Fibroblast of pulmonary artery (primary cell): ENCODE measurements at places on chromosomes 13 and 19.
A peak's percentile ranks its signal among the peaks of the same experiment; 100 is the strongest.

DNA sequence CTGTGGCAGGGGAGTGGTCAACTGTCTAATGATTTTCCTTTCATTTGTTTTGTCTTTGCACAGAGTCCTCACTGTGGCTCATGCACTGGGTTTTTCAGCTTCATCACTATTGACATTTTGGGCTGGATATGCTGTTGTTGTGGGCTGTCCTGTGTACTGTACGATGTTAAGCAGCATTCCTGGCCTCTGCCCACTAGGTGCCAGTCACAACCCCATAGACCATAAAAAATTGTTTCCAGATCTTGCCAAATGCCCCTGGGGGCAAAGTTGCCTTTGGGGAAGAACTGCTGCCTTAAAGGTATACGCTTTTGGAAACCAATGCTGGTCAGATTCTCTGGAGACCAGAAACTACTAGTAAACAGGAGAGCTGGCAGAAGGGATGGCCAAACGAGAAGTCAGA is 310.4 kb downstream of the SPRY2 start:
- DNase-seq, result peak; percentile 44

DNA sequence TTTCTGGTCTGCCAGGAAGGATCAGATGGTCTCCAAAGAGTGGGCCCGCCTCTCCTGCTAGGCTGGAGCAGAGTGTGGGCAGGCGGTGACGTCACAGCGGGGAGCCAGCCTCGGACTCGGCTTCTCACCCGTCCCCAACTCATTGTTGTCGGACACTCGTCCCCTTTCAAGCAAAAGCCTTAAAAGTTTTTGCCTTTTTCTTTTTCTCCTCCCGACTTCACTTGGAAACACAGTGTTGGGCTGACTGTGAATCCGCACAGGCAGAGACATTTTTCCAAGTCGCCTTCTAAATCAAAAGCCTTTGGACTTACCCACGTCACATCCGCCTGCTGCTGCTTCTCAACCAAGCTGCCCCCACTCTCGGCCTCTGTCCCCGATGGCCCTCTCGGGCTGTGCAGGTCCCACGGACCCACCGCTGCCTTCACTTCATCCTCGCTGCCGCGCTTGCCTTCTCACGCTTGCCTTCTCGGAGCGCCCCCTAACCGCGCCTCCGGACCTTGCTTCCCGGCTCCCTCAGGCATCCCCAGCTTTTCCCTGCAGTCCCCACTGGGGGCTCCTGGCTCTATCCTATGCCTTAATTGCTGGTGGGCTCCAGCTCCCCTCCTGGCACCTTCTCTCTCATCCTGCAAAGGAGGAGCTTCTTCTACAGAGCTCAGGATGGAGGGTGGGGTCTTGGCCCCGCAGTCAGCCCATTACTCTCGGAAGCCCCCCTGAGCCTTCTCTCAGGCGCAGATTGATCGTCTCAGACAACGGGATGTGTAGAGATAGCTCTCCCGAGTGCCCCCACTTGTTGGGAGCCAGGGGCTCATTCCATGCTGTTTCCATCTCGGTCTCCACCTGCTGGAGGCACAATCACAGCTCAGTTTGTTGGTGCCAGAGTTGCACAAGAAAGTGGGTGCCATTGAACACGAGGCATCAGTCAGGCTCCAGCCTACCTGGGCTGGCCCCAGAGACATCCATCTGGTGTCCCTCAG is 3.9 kb upstream of the ZNF135 start:
- peak; percentile 12 for DNase-seq

DNA sequence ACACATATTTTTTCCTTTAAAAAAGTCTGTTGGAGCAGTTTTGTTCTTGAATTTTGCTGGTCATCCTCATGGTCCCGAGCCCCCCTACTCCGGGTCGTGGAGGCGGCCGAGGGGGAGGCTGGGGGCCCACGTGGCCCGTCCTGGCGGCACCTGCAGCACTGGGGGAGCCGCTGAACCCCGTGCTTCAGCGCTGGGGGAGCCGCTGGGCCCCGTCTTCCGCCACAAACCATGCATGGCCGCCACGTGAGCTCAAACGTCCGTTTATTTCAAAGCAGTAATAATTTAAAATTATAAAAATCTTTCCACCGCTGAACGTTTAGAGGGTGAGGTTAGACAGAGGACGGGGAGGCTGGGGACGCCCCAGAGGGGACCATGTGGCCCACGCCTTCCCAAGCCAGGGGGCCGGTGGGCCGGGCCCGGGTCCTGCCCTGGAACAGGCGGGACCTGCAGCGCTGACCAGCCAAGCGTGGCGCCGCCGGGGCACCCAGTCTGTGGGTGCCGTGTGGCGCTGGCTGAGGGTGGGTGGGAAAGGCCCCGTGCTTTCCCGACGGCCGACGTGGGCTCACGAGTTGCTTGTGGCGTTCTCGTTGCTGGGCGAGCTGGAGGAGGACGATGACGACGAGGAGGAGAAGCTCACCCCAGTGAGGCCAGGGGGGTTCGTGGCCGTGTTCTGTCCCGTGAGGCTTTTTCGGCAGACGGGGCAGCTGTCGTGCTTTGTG is 8.0 kb downstream of the FGF22 start:
- DNase-seq, result no peak

DNA sequence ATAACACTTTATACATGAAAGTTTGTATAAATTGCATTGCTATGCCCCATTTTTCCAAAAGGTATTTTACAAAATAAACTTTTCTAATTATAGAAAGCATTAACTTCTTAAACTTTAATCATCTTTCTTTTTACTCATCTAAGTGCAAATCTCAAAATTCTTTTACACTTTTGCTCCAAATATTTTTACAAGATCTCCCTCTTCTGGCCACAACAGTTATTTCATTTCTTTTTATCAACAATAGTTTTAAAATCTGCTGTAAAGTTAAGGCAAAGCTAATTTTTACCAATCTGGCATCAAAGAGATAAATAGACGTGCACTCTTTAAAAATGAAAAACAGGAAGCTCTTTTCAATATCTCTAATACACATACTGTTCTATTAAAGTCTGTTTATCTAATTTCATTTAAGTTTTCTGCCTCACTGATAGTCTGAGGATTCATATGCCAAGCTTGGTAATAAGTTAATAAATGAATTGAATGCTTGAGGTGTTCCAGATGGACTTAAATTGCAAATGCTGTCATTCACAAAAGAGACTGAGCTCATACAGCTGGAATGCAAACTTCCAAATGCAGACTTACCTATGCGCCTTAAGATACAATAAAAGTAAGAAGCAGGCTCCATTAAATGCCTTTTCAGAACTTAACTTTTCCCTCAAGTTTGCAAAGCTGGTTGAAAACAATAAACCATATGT is 583.0 kb upstream of the ATXN8OS start:
- no peak for DNase-seq

DNA sequence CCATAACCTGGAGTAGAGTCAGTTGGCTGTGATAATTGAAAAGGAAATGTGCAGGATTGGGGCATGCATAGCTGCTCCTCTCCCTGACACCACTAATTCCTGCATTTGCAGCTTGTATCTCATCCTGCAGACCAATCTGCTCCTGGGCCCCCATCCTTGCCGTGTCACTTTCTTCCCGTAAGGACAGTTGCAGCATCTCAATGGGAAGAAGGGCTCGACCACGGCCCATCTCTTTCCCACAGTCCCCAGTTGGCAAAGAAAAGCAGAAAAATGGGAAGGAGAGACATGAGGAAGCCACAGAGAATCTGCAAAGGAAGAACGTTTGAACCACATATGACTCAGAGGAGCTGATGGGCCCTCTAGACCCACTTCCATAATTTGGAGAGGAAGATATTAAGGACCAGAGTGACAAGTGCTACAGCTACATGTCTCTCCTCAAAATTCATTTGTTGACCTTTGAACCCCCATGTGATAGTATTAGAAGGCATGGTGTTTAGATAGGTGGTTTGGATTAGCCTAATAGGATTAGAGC is 1.8 kb upstream of the SIGLEC12 start:
- no peak for DNase-seq

- no peak for DNase-seq
These were observed 4.8 kb downstream of the LSR start for GRCh38 chr19:35253316-35254286.

- no peak for DNase-seq
These were observed 7.7 kb upstream of the CD22 start for GRCh38 chr19:35321291-35321690.

- peak; percentile 59 for DNase-seq
These were observed 477 bp downstream of the CUL4A start for GRCh38 chr13:113209759-113210421.

- DNase-seq, result peak; percentile 70
These were observed 675 bp downstream of the PEG3 start for GRCh38 chr19:56839652-56840450.

- no peak for DNase-seq
These were observed 23.7 kb downstream of the SH3GL1 start for GRCh38 chr19:4376671-4376990.

GRCh38 chr19:9941231-9941630 is 4.9 kb upstream of the OLFM2 start:
- no peak for DNase-seq

- DNase-seq, result no peak
These were observed 161.1 kb downstream of the LMO7 start for GRCh38 chr13:75797239-75797638.

DNA sequence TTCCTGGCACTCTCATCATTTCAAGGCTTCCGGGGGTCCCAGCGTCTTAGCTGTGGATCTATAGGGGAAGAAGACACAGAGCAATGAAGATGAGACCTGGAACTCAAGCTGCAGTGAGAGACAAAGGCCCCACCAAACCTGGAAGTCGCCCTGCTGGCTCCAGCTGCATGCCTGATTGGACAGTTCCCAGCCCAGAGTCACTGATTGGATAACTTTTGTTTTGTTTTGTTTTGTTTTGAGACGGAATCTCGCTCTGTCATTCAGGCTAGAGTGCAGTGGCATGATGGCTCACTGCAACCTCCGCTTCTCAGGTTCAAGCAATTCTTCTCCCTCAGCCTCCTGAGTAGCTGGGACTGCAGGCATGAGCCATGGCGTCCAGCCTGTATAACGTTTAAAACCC is 6.4 kb upstream of the ZNF431 start:
- no peak for DNase-seq

GRCh38 chr13:68417801-68418200 is 1187.7 kb upstream of the PCDH9 start:
- no peak for DNase-seq

GRCh38 chr13:48201044-48201443 is 32.0 kb upstream of the ITM2B start:
- DNase-seq, result no peak

- DNase-seq, result no peak
These were observed 664 bp downstream of the MAST3 start for GRCh38 chr19:18097993-18098890.

GRCh38 chr13:20701461-20701860 is 2.0 kb upstream of the IL17D start:
- no peak for DNase-seq

GRCh38 chr19:18002347-18002850 is 5.6 kb upstream of the ARRDC2 start:
- no peak for DNase-seq

GRCh38 chr19:44718441-44719261 is 19.7 kb downstream of the CEACAM16 start:
- DNase-seq, result peak; percentile 93

DNA sequence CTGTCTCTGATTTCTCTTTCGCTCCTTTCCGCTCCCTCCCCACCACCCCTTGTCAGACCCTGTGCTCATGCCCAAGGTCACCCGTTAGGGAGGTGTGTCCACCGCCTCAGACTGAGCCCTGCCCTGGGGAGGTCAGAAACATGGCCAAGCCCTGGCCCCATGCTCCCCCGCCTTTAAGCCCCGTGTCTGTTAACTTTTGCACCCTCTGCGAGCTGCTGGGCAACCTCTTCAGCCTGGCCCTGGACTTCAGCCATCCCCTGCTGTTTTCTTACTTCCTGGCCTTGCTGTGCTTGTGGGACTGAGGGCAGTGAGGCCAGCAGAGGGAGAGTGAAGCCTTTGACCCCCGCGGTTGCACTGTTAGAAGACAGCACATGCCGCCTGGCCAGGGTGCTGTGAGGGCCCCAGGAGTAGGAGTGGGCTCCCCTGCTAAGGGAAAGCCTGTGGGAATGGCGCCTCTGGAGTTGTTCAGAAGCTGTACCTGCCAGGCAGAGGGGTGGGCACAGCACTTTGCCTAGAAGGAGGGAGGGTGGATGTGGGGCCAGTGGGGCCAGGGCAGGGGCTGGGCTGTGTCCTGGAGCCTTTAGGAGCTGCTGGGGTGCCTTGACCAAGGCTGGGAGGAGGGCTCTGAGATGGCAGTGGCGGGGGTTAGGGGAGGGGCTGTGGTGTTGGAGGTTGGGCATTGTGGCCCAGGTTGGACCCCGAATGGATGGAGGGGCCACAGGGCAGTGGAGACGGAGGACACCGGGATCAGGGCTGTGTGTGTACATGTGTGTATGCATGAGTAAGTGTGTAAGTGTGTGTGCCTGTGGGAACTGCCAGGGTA is 7.9 kb downstream of the UPF1 start:
- no peak for DNase-seq

GRCh38 chr19:40147693-40148347 is 43.4 kb upstream of the MAP3K10 start:
- peak; percentile 82 for DNase-seq

DNA sequence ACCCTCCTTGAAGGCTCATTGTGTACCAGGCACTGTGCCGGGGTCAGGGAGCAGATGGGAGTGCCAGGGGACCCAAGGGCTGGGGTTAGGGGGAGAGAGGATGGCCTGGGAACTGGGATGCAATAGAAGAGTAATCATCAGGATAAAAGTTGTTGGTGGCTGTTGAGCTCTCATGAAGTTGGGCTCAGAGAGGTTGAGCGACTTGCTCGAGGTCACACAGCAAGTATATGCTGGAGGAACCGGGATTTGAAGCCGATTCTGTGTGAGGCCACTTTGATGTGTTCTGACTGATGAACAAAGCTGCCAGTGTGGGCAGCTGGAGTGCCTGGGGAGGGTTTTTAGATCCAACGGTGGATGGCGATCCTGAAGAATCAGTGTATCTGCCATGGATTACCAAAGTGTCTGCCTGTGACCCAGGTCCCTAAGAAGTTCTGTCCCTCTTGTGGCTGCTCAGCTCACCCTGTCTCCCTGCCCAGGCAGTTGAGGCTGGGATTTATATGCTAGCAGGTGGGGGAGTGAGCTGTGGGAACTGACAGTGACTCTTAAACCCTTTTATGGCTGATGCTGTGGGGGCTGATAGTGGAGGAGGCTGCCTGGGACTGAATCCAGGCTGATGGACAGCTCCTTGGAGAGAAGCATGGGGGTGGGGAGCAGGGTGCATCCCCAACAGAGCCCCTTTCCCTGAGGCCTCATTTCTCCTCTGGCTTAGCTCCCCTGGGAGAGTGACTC is 8.3 kb downstream of the ARHGEF18 start:
- DNase-seq, result no peak
